ENCODE measurements at places on chromosomes 3 and 15.

DNA sequence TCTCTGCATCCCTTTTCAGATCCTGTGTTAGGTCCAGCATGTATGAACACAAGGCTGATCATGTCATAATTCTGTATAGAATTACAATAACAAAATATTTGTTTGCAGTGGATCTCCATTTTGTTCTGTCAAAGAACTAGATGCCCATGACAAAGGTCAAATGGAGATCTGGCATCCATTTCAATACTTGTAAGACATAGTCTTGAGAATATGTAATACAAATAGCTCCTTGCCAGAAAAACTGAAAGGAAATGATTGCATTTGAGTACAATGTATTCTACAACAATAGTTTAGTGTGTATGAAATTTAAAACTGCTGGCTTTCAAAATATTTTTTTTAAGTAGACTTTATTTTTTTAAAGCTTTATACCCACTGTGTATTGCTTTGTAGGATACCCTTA is 101.1 kb downstream of the CMSS1 start:
- DNase-seq = no peak

GRCh38 chr3:187626581-187626980 is 43.6 kb downstream of the SST start:
- DNase-seq = no peak

DNA sequence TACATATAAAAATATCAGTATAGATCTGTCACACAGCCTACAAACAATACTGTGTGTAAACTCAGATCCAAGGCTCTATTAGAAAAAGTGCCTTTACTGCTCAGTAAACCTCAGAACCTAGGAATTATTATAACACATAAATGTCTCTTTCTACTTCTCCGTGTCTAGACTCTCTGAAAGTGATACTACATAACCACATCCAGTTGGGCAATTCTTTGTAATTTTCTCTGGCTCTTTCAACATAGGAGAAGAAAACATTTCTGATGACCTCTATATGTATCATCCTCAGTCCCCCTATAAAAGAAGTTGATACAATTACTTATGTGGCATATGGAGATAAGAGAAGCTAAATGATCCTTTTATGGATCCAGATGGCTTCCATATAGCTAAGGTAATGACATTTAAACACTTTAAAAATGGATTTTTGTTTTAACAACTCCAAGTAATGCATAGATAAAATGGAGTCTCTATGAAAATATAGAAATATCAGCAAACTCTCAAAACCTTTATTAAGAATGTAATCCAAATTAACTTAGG is 104.5 kb downstream of the LSAMP start:
- DNase-seq = no peak

GRCh38 chr3:53646723-53647122 is 152.3 kb downstream of the CACNA1D start:
- DNase-seq = no peak

DNA sequence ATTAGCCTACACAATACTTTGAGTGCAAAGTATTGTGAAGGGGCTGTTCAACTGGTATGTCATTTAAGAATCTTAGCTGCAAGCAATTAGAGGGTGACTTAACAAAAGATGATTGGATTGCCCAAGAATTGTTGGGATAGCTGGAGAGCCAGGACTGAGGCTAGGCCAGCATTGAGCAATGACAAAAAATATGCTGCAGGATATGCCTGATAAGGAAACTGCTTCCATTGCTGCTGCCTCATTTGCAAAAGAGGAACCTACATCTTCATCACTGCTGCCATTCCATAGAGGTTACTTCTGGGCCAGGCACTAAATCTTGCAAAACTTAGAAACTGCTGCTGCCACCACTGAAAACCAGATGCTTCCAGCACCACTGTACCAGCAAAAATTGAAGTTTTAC is 108.0 kb upstream of the TBC1D5 start:
- no peak for DNase-seq

DNA sequence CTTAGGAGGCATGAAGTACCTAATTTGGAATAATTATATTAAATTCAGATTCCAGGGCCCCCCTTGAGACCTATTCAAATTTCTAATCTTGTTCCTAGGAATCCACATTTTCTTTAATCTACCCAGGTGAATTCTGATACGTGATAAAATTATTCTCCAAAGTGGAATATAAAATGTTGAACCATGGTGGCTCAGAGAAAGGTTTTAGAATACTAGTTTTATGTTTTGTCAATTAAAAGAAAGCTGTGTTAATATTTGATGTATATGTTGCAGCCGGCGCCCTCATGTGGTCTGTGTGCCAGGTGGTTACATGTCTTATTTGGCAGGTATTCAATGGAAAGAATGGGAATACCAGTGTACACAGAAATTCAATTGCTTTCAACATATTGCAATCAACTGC is 321.8 kb downstream of the FEZF2 start:
- no peak for DNase-seq

DNA sequence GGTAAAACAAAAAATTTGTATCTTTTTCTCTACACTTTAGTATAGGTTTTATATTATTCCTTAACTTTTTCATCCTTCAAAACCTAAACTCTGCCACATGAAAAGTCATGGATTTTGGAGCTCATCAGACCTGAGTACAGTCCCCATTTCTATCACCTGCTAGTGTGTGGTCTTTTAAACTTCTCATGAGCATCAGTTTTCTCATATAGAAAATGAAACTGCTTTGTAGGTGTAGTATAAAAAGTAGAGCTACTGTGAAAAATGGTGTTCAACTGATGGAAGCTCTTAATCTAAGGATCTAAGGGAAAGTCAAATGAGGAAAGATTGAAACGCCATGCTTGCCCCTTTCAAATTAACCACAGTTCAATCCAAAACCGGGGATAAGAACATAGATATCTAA is 686.5 kb downstream of the MECOM start:
- no peak for DNase-seq

DNA sequence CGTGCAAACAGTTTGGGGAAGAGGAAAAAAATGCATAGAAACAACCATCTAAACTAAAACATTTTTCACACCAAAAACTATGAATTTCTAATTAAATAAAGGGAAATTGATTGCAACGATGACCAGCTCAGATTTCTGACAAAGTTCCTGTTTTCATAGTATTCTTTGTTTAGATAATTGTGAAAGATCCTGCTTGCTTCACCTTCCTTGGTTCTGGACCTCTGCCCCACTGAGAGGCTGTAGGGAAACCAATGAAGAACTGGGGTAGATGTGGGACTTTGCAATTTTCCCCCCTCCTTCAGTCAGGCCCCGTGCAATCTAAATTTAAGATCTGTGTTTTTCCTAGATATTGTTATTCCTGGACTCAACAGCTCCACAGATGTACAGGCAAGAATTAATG is 13.8 kb upstream of the TEX264 start:
- no peak for DNase-seq

GRCh38 chr3:35187908-35188307 is 451.4 kb upstream of the ARPP21 start:
- DNase-seq = no peak
